Stimulated activated naive B cell treated with anti-CD40 and anti-IgM and Interleukin-4, amounts not matched to agents 10 μg/mL and 1 μg/mL and 100 μg/mL, for 72 hours (primary cell): ENCODE measurements at places on chromosomes 13 and 19.

GRCh38 chr13:34035676-34036325, 217.9 kb downstream of the RFC3 start:
- DNase-seq, result no peak

- DNase-seq, result no peak
Measured at GRCh38 chr13:29709407-29710069, 114.0 kb upstream of the SLC7A1 start.

DNA sequence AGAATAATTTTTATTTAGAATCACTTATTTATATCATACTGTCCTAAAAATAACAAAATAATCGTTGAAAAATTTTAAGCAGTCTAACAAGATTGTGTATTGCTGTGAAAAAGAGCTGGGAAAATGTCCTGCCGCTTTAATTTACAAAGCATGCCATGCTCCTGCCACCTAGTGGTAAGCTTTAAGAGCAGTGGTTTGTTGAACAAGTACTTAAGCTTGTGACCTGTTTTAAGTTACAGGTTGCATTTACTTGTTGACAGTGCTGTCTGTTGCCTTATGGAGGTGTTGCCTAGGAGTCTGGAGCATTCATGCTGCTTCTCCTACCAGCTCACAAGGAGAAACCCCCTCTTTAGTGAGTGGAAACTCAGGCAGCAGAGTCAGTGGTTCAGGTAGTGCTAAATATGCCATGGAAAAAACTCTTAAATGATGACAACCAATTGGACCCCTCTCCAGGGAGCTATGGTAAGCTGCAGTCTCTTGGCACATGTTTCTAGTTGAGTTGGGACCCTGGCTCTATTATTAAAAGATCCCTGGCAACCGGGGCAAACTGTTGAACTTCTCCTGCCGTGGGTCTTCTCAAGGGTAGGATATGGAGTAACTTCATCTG, 68.4 kb downstream of the SPATA13 start:
- no peak for DNase-seq

DNA sequence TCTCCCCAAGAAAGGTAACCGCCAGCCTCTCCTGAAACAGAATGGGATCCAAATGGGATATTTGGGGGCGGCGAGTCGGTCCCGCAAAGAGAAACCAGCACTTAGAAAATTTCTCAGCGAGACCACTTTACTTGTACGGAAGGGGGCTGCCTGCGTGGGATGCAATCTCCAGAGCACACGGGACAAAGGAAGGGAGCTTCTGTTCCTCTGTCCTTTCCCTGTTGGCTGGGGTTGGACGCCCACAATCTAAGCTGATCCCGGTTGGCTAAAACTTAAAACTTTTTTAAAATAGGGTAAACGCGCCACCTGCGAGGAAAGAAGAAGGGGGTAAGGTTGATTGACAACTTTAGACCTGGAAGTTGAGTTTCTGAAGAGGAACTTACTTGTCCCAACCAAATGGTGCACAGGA, 826 bp upstream of the BSG start:
- no peak for DNase-seq

- DNase-seq, result no peak
Measured at GRCh38 chr19:15556634-15557181, 48.4 kb downstream of the CYP4F22 start.

DNA sequence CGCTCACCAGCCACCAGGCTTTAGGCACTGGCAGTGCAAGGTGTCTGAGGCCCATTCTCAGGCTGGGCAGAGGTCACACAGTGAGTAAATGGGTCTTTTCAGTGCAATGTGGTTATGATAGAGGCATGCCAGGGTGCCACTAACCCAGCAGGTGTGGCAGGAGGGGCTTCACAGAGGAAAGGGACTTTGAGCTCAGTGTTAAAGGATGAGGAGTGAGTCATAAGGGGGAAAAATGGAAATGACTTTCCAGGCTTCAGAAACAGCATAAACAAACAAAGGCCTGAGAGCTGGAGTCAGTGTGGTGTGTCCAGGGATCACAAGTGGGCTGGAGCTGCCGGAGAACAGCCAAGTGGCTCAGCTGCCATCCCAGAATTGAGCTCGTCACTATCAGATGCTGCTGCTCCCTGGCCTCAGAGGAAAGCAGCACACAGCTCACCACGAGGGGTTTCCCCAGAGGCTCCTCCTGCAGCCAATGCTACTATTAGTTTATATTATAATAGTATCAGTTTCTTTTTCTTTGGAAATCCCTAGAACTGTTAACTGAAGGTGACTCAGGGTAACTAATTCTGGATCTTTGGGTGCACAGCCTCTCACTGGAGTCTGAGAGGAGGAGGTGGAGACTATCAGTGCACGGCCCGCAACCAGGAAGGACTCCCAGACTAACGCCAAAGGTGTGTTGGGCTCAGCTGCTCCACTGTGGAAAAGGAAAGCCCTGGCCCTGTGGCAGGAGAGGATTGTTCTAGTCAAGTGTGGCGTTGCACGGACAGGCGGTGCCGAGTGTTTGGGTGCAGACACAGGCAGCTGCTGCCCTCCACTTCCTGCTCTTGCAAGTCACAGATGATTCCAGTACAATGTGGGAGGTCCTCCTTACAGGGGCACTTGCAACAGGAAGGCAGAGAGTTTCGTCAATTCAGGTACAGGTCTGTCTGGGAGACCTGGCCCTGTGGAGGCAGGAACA, 39.5 kb downstream of the DHRS12 start:
- peak; percentile 67 for DNase-seq

- DNase-seq, result peak; percentile 87
Measured at GRCh38 chr19:12782424-12783290, 7.3 kb upstream of the HOOK2 start.

DNA sequence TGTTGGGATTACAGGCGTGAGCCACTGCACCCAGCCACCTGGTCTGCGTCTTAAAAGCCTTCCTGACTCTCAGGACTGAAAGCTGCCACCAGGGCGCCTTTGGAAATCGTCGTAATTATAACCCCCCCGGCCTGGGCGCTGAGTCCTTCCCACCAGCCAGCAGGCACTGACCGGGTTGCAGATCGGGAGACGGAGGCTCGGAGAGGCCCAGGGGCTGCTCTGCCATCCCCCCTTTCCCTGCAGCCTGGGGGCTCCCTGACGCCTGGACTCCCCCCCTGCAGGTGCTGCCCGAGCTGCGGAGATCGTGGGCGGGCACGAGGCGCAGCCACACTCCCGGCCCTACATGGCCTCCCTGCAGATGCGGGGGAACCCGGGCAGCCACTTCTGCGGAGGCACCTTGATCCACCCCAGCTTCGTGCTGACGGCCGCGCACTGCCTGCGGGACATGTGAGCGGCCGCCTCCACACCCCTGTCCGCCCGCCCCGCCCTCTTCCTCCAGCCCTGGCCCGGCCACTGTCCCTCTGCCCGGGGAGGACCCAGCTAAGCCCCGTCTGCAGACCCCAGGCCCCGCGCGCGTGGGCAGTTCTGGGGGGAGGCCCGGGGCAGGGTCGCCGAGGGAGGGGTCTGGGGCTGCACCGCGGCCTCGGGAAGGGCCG, 2.5 kb downstream of the PRTN3 start:
- DNase-seq, result no peak

- no peak for DNase-seq
Measured at GRCh38 chr19:55276720-55277430, 3.0 kb downstream of the HSPBP1 start.

DNA sequence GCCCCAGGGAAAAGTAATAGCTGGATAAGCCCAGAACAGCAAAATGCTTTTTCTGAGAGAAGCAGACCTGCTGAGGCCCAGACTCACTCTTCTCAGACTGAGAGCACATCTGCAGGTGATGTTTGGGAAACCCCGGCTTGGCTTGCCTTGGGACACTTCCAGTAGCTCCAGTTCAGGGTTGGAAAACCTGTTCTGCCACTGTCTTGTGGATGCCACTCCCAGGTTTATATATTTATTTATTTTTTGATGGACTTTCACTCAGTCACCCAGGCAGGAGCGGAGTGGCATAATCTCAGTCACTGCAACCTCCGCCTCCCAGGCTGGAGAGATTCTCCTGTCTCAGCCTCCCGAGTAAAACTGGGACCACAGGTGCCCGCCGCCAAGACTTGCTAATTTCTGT, 8.0 kb upstream of the SMARCA4 start:
- no peak for DNase-seq
